SK-N-MC (cell line): ENCODE measurements at places on chromosomes 5 and 9.

DNA sequence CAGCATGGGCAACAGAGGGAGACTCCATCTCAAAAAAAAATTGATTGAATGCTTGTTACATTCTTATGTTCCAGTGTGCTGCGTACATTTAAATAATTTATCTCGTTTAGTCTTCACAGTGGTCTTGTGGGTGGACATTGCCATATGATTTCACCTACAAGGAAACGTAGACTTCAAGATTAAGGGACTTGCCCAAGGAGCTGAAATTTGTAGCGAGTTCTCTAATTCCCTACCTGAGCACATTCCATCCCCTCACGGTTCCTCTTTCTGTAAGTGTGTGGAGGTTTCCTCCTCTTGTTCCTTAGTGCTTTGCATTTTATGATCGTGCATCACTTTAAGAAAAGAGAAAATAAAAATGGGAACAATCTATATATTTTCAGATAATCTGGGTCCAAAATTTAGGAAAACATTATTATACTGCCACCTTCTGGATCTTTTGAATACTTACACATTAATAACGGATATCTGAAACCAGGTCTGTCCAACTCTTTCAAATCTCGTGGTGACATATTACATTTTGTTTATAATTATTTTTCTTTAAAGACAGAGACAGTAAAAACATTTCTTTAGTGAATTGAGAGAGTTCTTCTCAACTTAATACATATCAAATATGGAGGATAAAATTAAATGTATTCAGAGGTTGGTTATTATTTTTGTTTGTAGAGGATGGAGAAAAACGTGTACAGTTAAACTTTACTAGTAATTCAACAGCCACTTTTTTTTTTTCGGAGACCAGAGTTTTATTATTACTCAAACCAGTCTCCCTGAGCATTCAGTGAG is 29.9 kb upstream of the C7 start:
- peak; percentile 34 for DNase-seq

GRCh38 chr5:139246394-139246793 is 47.1 kb upstream of the MATR3 start:
- no peak for DNase-seq

- DNase-seq, result no peak
These were observed 52.8 kb downstream of the RICTOR start for GRCh38 chr5:39021413-39021812.

DNA sequence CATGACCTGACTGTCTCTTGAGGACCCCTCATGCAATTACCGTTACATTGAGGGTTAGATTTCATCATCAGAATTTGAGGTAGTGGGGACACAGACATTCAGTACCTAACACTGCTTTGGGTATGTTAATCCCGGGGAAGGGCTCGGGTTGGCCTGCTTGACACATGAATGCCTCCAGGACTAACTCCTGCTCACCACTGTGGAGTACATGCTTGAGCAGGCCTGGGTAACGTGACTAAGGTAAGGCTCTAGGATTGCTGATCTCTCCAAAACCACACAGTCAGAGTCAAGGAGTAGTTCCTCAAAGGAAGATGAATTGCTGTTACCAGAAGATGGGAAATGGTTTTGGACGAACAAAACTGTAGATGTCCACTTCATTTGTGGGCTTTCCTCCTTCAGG is 376.3 kb upstream of the ZNF462 start:
- no peak for DNase-seq

DNA sequence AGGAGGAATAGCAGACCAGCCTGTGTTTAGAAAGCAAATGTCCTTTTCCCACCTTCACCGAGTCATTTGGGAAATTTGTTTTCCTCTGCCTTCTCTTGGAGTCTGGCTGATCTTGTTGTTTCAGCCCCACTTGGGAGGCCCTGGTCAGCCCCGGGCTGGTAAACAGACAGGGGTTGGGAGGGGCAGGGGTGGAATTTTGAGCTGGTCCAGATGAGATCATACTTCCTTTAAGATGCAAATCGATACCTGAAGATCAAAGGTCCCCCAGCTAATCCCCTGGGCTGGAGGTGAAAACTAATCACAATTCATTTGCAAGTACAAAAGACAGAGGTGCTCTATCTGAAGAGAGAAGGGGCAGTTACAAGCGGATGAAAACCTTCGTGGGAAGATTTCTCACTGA is 118.4 kb downstream of the PAPPA start:
- DNase-seq, result no peak

DNA sequence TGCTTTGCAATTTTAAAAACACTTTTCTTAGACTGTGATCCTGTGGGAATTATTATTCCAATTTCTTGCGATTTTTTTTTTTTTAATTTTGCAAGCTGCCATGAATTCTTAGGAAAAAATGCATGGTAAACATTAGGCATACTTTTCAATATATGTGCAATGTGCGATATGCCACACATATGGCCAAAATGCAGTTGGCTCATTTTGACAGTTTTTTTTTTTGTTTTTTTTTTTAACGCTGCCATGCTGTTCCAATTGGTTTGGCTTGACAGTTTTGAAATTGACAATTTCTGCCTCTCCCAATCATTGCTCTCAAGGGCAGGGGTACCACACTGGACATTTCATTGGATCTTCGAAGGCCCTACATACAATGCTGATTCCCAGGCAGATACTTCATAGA is 36.4 kb downstream of the DAPK1 start:
- no peak for DNase-seq

- no peak for DNase-seq
These were observed 239.6 kb upstream of the RIOK2 start for GRCh38 chr5:97422678-97423077.

DNA sequence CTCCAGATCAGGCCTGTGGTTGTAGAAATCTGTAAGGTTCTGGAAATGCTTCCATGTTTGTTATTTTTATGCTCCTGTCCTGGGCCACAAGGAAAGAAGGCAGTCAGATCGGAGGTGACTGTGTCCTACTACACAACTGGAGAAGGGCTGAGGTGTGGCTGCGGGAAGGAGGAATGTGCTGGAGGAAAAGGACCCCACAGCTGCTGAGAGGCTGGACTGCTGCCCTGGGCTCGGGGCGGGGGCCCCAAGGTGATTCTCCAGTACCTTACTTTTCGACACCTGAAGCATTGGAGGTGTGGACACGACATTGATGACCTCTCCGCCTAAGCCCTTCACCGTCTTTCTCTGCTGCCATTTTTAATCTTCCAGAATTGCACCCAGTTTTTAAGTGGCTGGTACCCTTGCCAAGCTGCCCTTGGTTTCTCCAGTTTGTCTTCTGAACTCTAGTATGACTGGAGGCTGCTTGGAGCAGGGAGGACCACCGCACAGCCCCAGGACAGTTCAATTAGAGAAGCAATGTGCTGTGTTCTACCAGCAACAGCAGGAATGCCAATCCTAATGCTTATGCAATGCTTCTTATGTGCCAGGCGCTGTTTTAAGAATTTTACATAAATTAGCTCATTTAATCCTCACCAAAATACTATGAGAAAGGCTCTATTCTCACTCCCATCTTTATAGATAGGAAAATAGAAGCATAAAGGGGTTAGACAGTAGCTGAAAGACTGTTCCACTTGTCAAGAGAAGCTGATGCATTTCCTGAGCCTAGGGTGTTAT is 13.5 kb upstream of the ANKRD33B start:
- no peak for DNase-seq

- DNase-seq, result no peak
These were observed 197.9 kb downstream of the CFAP90 start for GRCh38 chr5:7653046-7653445.

GRCh38 chr5:120544043-120544442 is 79.9 kb downstream of the PRR16 start:
- DNase-seq, result no peak

- no peak for DNase-seq
These were observed 59.4 kb upstream of the SIMC1 start for GRCh38 chr5:176178789-176179188.

DNA sequence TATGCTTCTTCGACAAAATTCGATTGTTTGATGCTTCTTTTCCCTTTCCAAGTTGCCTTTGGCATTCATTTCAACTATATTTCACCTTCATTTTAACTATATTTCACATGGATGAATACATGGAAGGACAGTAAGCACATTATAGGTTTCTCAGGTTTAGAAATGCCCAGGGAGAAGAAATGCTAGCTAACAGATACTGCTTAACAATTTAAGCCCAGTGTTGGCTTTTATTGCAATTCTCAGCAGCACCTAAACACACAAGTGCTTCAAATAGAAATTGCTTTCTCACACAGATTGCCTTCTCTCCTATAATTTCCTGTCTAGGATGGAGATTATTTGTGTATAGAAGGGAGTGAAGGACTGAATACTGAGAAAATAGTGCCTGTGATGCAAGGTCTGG is 30.2 kb upstream of the SMC5 start:
- no peak for DNase-seq

GRCh38 chr9:115234094-115234493 is 116.1 kb upstream of the TNC start:
- DNase-seq, result no peak

GRCh38 chr9:134814598-134815215 is 65.9 kb upstream of the FCN2 start:
- DNase-seq, result no peak

- DNase-seq, result no peak
These were observed 12.0 kb downstream of the ADRA1B start for GRCh38 chr5:159928122-159928909.

- DNase-seq, result no peak
These were observed 20.1 kb upstream of the PTGS1 start for GRCh38 chr9:122350577-122351355.

GRCh38 chr5:127826011-127826410 is 122.8 kb downstream of the CCDC192 start:
- DNase-seq, result no peak

- no peak for DNase-seq
These were observed 24.9 kb upstream of the SMU1 start for GRCh38 chr9:33101104-33101951.

- DNase-seq, result no peak
These were observed 88.0 kb upstream of the ELL2 start for GRCh38 chr5:96049398-96050272.

GRCh38 chr5:164153469-164154172 is 648.2 kb downstream of the MAT2B start:
- DNase-seq, result no peak

- DNase-seq, result no peak
These were observed 37.2 kb upstream of the S1PR3 start for GRCh38 chr9:88954066-88954465.

DNA sequence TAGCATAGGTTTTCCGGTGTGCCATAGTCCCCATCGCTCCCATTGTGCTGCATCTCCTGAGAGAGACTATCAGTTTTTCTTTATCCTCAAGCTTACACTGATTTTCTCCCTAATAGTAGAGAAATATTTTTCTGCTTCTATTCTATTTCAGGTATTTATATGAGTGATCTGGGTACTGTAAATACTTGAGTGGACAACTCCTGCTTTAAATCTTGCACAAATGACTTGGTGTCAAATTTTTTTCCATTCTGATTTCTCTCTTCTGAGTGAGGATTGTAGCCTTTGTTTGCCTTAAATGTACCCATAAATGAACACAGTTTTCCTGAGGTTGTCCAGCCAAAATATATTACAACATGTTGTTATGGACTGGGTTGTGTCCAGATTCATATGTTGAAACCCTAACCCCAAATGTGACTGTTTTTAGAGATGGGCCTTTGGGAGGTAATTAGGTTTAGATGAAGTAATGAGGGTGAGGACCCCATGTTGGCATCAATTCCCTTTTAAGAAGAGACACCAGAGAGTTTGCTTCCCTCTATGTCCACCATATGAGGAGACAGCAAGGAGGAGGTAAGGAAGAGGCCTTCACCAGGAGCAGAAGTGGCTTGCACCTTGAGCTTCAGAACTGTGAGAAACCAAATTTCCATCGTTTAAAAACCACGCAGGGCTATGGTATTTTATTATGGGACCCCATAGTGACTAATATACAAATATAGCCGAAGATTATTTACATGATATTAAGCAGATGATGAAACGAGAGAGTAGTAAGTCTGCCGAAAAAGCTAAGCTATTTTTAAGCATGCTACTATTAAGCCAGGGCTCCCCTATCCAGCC is 336.4 kb upstream of the MPDZ start:
- no peak for DNase-seq

DNA sequence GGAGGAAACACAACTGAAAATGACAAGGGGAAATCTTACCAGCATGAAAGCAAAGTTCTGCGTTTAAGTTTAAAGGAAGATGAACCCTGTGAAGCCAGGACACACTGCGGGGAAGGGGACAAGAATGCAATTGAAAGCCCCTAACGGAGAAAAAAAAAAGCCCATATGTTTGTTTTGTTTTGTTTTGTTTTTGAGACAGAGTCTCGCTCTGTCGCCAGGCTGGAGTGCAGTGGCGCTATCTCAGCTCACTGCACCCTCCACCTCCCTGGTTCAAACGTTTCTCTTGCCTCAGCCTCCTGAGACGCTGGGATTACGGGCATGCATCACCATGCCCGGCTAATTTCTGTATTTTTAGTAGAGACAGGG is 2.9 kb downstream of the STK10 start:
- DNase-seq, result no peak

DNA sequence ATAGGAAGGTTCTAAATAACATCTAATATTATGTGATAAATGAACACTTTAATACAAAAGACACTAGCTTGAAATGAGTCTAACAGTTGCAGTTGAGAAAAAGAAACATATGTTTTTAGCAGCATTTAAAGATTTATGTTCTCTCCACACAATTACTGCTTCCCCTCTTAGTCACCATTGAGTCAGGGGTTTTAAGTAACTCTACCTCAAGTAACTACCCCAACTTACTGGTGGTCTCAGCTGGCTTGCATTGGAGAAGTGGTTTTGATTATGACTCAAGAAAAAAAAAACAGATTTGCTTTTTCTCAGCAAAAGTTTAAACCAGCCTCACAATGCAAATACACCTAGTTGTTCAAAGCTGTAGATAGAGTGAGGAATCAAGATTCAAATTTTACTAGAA is 1216.5 kb upstream of the CDH9 start:
- no peak for DNase-seq

GRCh38 chr5:2750026-2750757 is 1.3 kb downstream of the IRX2 start:
- DNase-seq, result no peak

- DNase-seq, result no peak
These were observed 65.9 kb downstream of the COL23A1 start for GRCh38 chr5:178524093-178524882.

GRCh38 chr5:51033215-51033614 is 350.0 kb upstream of the ISL1 start:
- DNase-seq, result no peak
